ENCODE measurements at places on chromosomes 12 and 14. TPM values are rescaled to one million over a fixed set of nuclear protein-coding genes. Genes with fewer than 3 reads are reported as not detected.
A peak's percentile ranks its signal among the peaks of the same experiment; 100 is the strongest.

GRCh38 chr12:106493531-106493930 is 89.3 kb upstream of the RFX4 start:
- no peak overlapping the region for H3K4me3 ChIP-seq
- no peaks in the 10 kb centered on the region for H3K4me1 ChIP-seq
- H3K27me3 ChIP-seq, result no peaks in the 10 kb centered on the region
- peaks cover 3% of the 10 kb centered on the region for H3K36me3 ChIP-seq
- no peak for DNase-seq

GLS2 gene
- total RNA-seq, result 7.9 TPM

SYNE2 gene
- 243 TPM for total RNA-seq

DNA sequence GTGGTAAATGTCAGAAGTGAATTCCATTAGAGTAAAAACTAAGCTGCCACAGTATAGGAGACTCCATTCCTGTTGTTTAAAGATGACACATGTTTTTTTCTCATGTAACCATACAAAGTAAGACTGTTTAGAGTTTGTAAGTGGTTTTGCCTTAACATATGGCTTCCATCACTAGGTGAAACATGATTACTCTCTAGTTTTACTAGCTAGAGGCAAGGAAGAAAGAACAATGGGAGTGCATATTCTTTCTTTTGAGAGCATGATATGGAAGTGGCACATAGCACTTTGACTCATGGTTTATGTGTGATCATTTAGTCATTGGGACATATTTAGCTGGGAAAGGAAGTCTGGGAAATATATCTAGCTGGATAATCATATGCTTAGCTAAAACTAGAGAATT is 7.7 kb downstream of the ATF7IP start:
- peaks cover 47% of the 10 kb centered on the region for H3K4me1 ChIP-seq
- H3K27ac ChIP-seq, result peak overlapping the region; percentile 10
- DNase-seq, result no peak
- H3K4me3 ChIP-seq, result no peak overlapping the region
- no peaks in the 10 kb centered on the region for H3K27me3 ChIP-seq
- H3K36me3 ChIP-seq, result peaks cover 5% of the 10 kb centered on the region

- peak overlapping the region; percentile 98 for H3K27ac ChIP-seq
- peak overlapping the region; percentile 99 for H3K4me3 ChIP-seq
- peaks cover 36% of the 10 kb centered on the region for H3K4me1 ChIP-seq
- no peak for DNase-seq
- no peaks in the 10 kb centered on the region for H3K36me3 ChIP-seq
These were observed 518 bp downstream of the GSKIP start for GRCh38 chr14:96363751-96364336.

DNA sequence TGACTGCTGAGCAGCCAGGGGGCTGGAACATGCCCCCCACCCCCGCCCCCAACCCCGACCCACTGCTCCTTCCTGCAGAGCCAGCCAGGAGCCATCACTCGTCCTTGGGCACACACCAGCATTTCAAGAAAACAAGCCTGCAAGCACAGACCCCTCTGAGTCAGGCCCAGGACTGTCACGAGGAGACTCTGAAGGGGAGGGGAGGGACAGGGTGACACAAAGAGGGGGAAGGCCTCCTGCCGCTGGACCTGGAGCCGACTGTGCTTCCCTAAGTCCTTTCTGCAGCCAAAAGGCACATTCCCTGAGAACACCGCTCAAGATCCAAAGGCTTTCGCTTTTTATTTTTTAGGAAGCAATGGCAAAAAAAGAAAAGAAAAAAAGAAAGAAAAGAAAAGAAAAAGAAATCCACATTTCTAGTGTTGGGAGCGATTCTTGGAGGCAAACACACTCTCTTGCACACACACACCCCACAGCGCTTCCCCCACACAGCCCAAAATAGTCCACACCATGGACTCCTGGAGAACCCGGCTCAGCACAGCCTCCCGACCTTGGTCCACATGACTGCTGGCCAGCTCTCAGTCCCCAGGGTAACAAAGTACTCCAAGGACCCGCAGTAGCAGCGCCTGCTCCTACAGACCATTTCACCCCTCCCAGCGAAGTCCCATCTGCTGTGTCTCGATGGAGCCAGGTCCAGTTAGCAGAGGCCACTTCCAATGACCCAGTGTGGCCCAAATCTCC is 101.7 kb downstream of the DPF3 start:
- DNase-seq, result no peak
- H3K4me3 ChIP-seq, result no peak overlapping the region
- H3K27me3 ChIP-seq, result no peaks in the 10 kb centered on the region
- H3K36me3 ChIP-seq, result no peaks in the 10 kb centered on the region
- H3K27ac ChIP-seq, result no peak overlapping the region
- no peaks in the 10 kb centered on the region for H3K4me1 ChIP-seq

ST8SIA1 gene
- total RNA-seq, result 6.9 TPM

GRCh38 chr12:9331218-9331626 is 123.0 kb upstream of the PZP start:
- DNase-seq, result no peak
- H3K27ac ChIP-seq, result no peak overlapping the region
- peaks cover 13% of the 10 kb centered on the region for H3K4me1 ChIP-seq

NR1H4 gene
- not detected for total RNA-seq

GRCh38 chr12:89671469-89671868 is 37.2 kb downstream of the ATP2B1 start:
- no peaks in the 10 kb centered on the region for H3K36me3 ChIP-seq
- H3K4me1 ChIP-seq, result peaks cover 5% of the 10 kb centered on the region
- no peak for DNase-seq
- no peak overlapping the region for H3K27ac ChIP-seq
- no peak overlapping the region for H3K4me3 ChIP-seq
- H3K27me3 ChIP-seq, result no peaks in the 10 kb centered on the region

TEX22 gene
- total RNA-seq, result not detected

PXMP2 gene
- 21.0 TPM for total RNA-seq

SMCO2 gene
- total RNA-seq, result 0.53 TPM

DNA sequence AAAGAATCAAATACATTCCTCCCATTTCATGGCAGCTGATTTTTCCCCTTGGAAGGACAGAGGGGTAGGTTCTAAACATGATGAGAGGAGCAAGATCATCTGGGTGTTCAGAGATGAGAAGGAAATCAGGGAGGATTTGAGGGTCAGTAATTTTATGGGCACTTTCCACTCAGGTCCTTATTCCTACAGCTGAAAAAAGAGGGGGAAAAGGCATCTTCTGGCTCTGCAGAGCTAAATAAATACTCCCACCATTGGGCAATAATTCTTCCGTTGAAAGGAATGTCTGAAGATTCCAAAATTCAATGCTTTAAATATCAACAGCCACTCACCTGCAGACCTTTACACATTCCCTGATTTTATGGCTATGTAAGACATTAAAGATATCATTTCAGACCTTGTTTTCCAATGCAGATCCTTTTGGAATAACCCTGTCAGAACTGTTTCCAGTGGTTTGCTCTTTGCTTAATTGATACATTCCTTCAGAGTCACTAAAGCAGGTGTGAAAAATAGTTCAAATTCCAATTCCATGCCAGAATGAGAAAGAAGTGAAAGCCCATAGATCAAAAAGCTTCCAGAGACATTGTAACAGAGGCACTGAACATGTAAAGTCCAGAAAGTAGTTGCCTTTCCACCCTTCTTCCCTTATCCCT is 233.3 kb upstream of the KRR1 start:
- no peak for DNase-seq
- H3K4me3 ChIP-seq, result no peak overlapping the region
- no peaks in the 10 kb centered on the region for H3K4me1 ChIP-seq
- no peak overlapping the region for H3K27ac ChIP-seq

DNA sequence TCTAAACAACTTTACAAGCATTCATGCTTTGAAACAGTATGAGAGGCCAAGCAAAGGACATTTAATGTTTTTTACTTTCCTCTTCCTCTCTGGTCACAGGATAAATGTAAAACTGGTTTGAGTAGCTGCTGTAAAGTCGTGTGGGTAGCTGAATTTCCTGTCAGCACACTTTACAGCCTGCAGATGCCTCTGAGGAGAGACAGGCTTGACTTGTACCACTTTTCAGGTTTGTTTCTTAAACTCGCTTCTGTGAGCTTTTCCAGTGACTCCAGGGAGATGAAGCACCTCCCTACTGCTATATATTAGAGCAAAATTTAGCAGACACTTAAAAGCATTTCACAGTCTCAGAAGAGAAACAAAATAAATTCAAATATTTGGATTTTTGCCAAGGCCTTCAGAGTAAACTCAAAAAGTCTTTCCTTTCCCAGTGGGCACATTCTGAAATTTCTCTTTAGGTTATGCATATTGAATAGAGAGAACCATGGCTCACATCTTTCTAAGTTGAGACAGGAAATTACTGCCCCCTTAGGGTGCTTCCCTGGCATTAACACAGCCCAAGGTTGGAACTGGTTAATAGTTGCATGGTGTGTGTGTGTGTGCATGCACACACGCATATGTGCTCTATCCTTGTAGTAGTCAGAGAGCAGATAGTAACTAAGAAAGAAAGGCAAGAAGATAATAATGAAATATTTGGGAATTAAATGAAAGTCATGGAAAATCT is 557.3 kb upstream of the MIS18BP1 start:
- H3K27ac ChIP-seq, result no peak overlapping the region
- H3K4me3 ChIP-seq, result no peak overlapping the region
- H3K27me3 ChIP-seq, result no peaks in the 10 kb centered on the region
- no peak for DNase-seq

GRCh38 chr14:78316786-78317185 is 146.6 kb downstream of the NRXN3 start:
- DNase-seq, result no peak
- no peak overlapping the region for H3K27ac ChIP-seq
- H3K36me3 ChIP-seq, result no peaks in the 10 kb centered on the region
- no peaks in the 10 kb centered on the region for H3K4me1 ChIP-seq

GRCh38 chr12:123905319-123905925 is 67.2 kb downstream of the CCDC92 start:
- no peak overlapping the region for H3K4me3 ChIP-seq
- no peaks in the 10 kb centered on the region for H3K4me1 ChIP-seq
- H3K27me3 ChIP-seq, result peaks cover 17% of the 10 kb centered on the region

DNA sequence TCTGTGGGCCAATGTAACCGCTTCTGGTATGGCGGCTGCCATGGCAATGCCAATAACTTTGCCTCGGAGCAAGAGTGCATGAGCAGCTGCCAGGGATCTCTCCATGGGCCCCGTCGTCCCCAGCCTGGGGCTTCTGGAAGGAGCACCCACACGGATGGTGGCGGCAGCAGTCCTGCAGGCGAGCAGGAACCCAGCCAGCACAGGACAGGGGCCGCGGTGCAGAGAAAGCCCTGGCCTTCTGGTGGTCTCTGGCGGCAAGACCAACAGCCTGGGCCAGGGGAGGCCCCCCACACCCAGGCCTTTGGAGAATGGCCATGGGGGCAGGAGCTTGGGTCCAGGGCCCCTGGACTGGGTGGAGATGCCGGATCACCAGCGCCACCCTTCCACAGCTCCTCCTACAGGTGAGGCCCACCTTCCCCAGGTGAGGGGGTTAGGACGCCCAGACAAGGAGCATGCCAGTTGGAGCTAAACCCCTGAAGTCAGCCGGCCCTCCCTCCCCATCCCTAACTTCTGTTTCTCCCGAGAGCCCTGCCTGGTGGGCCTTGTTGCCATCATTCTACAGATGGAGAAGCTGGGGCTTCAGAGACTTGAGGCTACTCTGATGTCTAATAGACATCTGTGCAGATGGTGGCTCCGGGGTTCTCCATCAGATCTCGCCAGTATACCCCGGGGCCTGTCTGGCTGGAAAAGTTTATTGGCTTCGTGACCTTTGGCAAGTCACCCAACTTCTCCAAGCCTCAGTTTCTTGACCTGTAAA is 25.3 kb downstream of the PAPLN start:
- no peaks in the 10 kb centered on the region for H3K27me3 ChIP-seq
- no peak overlapping the region for H3K27ac ChIP-seq
- H3K4me3 ChIP-seq, result no peak overlapping the region

DNA sequence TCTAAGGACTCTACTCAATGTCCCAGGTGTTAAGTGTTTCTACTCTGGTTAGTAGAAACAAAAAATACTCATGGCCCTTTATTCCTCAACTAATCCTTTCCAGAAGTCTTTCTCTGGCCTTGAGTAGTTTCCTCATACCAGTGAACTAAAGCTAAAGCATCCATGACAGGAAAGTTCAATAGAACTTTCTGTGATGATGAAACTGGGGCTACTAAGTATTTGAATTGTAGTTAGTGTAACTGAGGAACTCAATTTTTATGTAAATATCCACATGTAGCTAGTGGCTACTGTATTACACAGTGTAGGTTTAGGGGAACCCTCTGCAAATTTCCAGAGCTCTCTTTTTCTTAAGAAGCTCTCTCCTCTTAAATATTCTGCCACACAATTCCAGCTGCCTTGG is 63.7 kb downstream of the R3HDM2 start:
- peaks cover 3% of the 10 kb centered on the region for H3K4me1 ChIP-seq
- DNase-seq, result no peak
- H3K27me3 ChIP-seq, result no peaks in the 10 kb centered on the region
- no peak overlapping the region for H3K4me3 ChIP-seq
- peaks cover 3% of the 10 kb centered on the region for H3K36me3 ChIP-seq

GRCh38 chr12:45532113-45532512 is 197.4 kb upstream of the ARID2 start:
- H3K36me3 ChIP-seq, result no peaks in the 10 kb centered on the region
- DNase-seq, result no peak
- H3K4me3 ChIP-seq, result no peak overlapping the region
- no peak overlapping the region for H3K27ac ChIP-seq
- H3K4me1 ChIP-seq, result no peaks in the 10 kb centered on the region

SCNN1A gene
- 99.7 TPM for total RNA-seq

DNA sequence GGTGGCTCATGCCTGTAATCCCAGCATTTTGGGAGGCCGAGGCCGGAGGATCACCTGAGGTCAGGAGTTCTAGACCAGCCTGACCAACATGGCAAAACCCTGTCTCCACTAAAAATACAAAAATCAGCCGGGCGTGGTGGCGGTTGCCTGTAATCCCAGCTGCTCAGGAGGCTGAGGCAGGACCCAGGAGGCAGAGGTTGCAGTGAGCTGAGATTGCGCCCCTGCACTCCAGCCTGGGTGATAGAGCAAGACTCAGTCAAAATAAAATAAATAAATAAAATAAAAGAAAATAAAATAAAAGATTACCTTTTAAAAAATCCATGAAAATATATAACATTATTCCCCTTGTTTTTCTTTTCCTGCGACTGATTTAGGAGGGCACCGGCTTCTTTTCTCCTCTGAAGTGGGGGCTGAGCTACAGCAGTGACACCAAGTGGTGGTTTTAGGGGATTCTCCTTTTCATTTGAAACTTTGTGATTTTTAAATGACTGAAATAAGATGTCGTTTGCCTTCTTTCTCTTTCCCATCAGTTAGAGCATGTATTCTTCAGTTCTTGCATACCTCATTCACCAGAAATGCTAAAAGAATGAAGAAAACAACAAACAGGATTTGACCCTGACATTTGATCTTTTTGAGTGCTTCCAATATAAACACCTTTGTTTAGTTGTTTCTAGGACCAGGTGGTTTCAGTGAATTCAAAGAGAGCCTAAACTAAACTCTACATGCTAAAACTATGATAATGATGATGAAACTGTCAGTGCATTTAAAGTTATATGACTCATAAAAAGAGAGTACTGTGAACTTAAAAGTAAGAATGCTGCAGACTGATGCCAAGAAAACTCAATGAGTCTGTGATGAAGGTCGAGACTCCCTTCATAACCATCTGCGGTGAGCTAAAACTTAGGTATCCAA is 22.6 kb upstream of the PKP2 start:
- H3K4me3 ChIP-seq, result no peak overlapping the region
- H3K36me3 ChIP-seq, result no peaks in the 10 kb centered on the region
- DNase-seq, result no peak
- H3K27me3 ChIP-seq, result no peaks in the 10 kb centered on the region
- no peaks in the 10 kb centered on the region for H3K4me1 ChIP-seq

GRCh38 chr12:46831335-46832129 is 5.7 kb upstream of the SLC38A4 start:
- H3K4me1 ChIP-seq, result peaks cover 16% of the 10 kb centered on the region
- DNase-seq, result no peak
- no peaks in the 10 kb centered on the region for H3K36me3 ChIP-seq
- H3K27me3 ChIP-seq, result peaks cover 23% of the 10 kb centered on the region
- H3K4me3 ChIP-seq, result peak overlapping the region; percentile 44

KCNJ8 gene
- 1.4 TPM for total RNA-seq
